Skeletal muscle tissue (tissue), 5 donors: ENCODE measurements at places on chromosomes 3 and 15. TPM values are rescaled to one million over a fixed set of nuclear protein-coding genes. Genes with fewer than 3 reads are reported as not detected.

Gene TAGLN3
- 0.52 TPM for total RNA-seq

Gene FBXO40
- total RNA-seq, result 4.2 TPM

Gene IGF2BP2
- 26.6 TPM for total RNA-seq

Gene SLITRK3
- under 0.01 TPM for total RNA-seq

Gene SACM1L
- 24.0 TPM for total RNA-seq

Gene ERICH6
- not detected for total RNA-seq

Gene RYR3
- 50.6 TPM for total RNA-seq

Gene EFCC1
- total RNA-seq, result 1.0 TPM

Gene PGBD4
- 1.0 TPM for total RNA-seq

Gene KIF23
- 13.0 TPM for total RNA-seq

Gene VIPR1
- total RNA-seq, result 1.6 TPM

Gene GOLGA8H
- total RNA-seq, result 0.52 TPM

Gene GNAT1
- total RNA-seq, result not detected

Gene SERINC4
- under 0.01 TPM for total RNA-seq

Gene SLC26A6
- total RNA-seq, result 9.4 TPM

Gene SLC9C1
- 1.0 TPM for total RNA-seq

Gene AVEN
- 16.2 TPM for total RNA-seq

Gene RTP1
- total RNA-seq, result not detected

Gene IQCF5
- total RNA-seq, result not detected

Gene SYNPR
- total RNA-seq, result not detected

Gene CSK
- 13.6 TPM for total RNA-seq

Gene SLC28A1
- 0.52 TPM for total RNA-seq

Gene AGBL1
- total RNA-seq, result 31.3 TPM

Gene MUC20
- 1.0 TPM for total RNA-seq

Gene BDH1
- 2.6 TPM for total RNA-seq

Gene GRIP2
- 8.9 TPM for total RNA-seq

Gene MUC4
- total RNA-seq, result 0.52 TPM

Gene CA12
- total RNA-seq, result 1.6 TPM

Gene FOXB1
- total RNA-seq, result not detected
